ENCODE measurements at places on chromosomes 16 and 17. TPM values are rescaled to one million over a fixed set of nuclear protein-coding genes. Genes with fewer than 3 reads are reported as not detected.

Gene KRTAP4-4
- total RNA-seq = not detected

Gene PRKCB
- total RNA-seq = 1.6 TPM

Gene PIK3R5
- 2.7 TPM for total RNA-seq

Gene POLR3K
- total RNA-seq = 11.7 TPM

Gene TSNAXIP1
- total RNA-seq = 0.49 TPM

Gene MYH1
- total RNA-seq = 0.14 TPM

Gene LGALS9
- 15.2 TPM for total RNA-seq

Gene AHSP
- not detected for total RNA-seq

Gene TP53I13
- total RNA-seq = 37.2 TPM

Gene ABI3
- 4.9 TPM for total RNA-seq

Gene HBQ1
- total RNA-seq = not detected

Gene ABCC12
- not detected for total RNA-seq

Gene CDRT15L2
- not detected for total RNA-seq

Gene KRT34
- not detected for total RNA-seq

Gene SRCIN1
- total RNA-seq = 2.0 TPM

DNA sequence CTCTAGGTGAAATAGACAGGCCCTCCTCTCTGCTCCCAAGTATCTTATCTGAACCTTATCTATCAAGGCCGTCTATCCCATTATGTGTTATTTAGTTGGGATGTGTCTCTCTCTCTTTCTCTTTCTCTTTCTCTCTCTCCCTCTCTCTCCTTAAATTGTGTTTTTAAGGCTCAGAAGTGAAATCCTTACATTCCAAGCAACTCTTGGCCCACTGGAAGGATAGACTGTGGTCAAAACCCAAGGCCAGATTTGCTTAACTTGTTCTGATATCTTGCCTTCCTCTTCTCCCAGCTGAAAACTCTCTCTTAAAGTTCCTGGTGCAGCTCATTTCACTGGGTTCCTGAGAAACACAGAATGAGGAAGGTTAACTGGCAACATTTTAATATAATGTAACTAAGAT is 14.7 kb downstream of the CDRT4 start:
- no peak for DNase-seq

DNA sequence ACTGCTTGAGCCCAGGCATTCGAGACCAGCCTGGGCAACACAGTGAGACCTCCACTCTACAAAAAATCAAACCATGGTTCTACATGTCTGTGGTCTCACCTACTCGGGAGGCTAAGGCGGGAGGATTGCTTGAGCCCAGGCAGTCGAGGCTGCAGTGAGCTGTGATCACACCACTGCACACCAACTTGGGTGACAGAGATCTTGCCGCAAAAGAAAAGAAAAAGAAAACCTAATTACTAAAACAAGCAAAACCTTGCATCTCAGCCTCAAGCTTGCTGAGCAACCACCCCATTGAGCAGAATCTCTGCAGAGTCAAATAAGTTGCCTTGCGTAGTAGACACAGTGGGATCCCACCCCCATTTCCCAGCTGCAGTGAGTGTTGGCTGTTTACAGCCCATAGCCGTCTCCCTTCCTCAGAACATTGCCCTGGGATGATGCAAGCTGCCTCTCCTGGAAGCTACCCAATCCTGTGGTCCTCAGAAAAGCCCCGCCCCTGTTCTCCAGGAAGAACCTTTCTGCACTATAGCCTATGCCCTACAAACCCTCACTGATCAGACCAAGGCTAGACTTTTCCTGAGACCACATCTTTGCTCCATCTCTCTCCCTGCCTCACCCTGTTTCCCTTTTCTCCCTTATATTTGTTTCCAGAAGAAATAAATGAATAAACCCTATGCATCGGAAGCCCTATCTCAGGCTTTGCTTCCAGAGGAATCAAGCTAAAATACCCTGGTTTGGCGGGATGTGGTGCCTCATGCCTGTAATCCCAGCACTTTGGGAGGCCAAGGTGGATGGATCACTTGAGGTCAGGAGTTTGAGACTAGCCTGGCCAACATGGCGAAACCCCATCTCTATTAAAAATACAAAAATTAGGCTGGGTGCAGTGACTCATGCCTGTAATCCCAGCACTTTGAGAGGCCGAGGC is 16.7 kb upstream of the ERN2 start:
- DNase-seq = no peak

- no peak for DNase-seq
Observed at GRCh38 chr17:1820528-1821252, 9.0 kb downstream of the SMYD4 start.

DNA sequence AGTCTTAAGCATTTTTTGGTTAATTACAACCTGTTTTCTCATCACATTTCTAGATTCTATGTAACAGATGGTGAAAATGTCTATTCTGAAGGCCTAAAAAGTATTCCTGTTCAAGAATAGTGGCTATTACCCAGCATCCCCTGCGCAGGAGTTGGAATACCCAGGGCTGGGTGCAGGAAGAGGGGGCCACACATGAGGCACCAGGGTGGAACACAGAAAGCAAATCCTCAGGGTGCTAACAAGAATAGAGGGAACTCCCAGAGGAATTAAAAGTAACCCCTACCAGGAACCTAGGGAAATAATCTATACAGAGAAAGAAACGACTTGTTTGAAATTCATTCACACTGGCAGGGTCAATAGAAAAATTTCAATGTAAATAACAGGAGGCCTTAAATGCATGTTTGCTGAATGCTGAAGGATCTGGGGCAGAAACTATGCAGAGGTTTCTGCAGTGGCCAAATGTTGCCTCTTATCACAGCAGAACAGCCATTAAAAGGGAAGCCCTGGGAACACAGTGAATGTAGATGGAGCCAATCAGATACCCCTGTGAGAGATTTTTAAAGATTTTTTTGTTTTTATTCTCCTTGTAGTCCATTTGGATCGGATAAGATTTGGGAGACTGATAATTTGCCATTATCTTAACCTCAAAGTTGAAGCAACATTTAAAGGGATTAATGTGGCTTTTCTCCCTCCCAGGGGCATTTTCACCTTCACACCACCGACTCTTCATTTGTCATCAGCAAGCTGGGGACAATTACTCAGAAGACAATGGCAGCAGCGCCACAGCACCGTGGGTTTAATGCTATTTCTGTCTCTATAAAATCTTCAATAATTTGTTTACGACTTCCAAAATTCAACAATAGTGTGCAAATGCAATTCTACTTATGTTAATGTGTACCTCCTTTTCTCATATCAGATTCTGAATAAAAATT is 196.0 kb upstream of the PSMD7 start:
- no peak for DNase-seq

GRCh38 chr17:57284984-57285646 is 28.8 kb downstream of the MSI2 start:
- no peak for DNase-seq

DNA sequence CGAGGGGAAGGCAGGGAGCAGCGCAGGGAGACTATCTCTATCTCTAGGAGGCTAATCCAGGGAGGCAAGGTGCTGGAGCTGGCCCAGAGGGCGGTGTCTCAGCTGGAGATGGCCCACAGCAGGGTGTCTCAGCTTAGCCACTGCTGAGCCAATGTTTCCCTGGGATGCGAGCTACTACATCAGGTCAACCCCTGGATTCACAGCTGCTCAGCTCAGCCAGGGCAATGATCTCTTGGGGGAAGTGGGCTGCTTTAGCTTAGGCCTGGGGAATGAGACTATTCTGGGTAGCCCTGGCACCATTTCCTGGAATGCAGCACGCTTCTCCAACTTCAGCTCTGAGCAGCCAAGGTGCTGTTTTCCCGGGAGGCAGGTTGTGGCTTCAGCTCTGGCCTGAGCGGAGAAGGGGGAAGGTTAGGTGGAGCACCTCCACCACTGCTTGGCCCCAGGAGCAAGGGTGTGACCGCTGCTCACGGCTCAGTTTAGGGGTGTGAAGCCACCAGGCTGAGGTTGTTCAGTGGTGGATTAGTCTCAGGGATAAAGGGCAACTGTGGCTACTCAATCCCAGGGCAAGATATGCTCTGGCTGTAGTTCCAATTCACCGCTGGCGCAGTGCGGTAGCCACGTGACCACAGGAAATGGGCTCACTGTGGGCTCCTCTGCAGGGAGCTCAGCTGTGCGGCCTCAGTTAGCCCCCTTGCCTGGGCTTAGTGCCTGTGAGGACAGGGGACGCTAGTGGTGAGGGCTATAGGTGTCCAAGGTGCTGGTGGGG is 5.2 kb upstream of the PRSS21 start:
- DNase-seq = no peak

GRCh38 chr17:16181581-16181980 is 33.8 kb downstream of the NCOR1 start:
- no peak for DNase-seq

DNA sequence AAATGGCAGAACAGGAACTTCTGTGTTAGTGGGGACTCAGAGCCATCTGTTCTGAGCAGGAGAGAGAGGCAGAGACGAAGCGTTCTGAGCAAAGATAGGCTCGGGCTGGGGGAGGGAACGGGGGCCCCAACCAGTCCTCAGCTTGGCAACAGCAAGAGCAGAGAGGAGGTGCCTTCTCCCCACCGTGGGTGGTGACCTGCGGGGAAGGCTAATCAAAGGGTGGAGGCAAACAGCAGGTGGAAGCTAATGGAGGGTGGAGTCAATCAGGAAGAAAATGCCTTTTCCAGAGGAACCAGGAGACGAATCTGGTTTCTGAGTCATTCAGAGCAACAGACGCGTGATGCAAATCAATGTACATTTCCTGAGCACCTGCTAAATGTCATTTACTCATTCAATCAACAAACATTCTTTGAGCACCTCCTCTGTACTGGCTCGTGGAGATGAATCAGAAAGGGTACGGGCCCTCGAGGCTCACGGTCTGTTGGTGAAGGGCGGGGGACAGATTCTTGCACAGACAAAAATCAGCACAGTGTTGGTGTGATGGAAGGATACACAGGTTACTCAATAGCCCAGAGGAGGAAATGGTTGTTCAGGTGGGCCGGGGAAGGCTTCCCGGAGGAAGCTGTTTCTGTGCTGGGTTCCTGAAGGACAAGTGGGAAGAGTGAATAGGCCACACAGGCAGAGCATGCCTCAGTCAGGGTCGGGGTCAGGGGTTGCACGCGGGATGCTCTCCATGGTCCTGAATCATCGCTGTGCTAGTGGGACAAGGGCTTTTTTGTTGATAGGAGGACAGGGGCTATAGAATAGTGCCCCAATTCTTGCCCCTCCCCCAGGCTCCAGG is 5.7 kb upstream of the SPNS2 start:
- no peak for DNase-seq

DNA sequence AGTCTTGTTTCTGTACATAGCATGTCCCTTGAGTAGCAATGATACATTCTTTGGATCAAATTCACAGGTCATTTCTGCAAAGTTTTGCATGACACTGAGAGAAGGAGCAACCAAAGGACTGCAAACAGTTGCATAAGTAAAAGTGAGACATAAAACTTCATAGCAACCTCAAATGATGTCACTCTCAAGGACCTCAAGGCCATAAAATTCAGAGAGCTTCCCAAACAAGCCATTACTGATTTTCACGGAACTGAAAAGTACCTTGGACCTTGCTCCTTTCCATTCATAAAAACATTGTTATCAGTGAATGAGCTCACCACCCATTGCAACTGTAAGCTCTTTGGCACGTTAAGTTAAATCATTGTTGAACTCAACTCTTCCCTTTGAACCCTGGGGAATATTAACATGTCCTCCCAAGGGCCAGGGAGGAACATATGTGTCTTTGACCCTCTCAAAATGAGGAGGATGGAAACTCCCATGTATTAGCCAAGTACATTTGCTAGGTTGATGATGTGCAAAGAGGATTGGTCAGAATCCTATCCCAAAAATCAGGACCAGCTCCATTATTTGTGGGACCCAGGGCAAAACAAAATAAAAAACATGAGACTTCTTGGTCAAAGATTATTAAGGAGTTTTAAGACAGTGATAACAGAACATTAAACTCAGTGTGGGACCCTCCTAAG is 275.0 kb upstream of the DYNLRB2 start:
- no peak for DNase-seq

GRCh38 chr17:10772425-10773380 is 31.2 kb downstream of the TMEM238L start:
- DNase-seq = no peak

- no peak for DNase-seq
Observed at GRCh38 chr17:40617678-40618240, 29.9 kb downstream of the SMARCE1 start.

DNA sequence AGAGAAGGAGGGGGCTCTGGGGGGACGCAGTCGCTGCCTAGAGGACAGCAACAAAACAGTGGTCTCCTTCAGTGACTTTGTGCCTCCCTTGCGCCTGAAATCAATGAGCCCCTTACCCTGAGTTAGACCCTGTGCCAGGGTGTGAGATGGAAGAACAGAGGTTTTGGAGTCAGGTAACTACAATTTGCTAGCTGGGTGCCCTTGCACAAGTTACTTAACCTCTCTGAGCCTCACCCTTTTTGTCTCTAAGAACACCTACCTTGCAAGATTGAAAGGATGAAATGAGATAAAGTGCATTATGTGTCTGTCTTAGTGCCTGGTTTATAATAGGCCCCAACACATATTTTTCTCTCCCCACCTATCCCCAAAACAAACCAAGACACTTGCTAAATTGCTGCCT is 9.9 kb downstream of the RND2 start:
- DNase-seq = no peak

DNA sequence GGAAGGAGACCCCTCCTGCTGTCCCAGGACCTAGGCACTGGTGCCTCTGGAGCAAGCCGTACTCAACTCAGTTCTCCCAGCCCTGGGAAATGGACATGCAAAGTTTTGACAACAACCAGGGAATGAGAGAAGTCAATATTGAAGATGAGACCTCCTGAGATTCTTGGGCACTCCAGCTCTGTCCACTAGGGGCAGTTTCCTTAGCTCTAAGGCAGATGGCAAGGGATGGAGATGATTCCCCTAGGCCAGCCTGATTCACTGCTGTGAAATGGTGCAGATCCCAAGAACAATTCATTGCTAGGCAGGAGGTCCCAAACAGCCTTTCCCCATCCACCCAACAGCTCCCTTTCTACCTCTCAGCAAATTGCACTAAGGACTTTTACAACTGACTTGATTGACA is 20.5 kb upstream of the SDR42E2 start:
- no peak for DNase-seq

DNA sequence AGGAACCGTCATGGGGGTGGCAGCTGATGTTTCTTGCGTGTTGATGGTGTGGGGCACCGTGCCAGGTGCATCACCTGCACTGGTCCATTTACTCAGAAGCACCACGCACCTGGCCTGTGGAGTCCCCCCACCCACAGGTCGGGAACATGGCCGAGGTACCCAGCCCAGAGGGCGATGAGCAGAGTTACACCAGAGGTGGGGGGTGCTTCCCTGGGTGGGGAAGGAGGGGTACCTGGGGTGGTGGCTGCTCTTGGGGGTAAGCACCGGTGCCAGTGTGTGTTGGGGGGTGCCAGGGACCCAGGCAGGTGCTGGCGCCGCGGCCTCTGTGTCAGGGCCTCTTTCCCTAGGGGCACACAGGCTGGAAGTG is 5.0 kb upstream of the ZNF750 start:
- DNase-seq = no peak

DNA sequence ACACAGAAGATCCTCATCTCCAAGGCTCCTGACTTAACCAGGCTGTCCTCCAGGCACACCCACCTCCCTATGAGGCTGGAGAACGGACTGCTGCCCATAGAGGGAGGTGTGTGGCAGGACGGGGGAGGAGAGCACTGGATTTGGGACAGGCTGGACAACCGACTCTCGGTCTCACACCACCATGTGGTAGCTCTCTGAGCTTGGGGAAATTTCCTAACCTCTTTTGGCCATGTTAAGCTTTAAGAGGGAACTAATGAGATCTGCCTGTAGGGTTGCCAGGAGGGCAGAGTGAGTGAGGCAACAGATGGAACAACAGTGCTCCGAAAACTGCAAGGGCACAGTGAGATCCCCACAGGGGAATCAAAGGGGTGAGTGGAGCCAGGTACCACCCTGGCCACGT is 32.7 kb downstream of the RHBDL3 start:
- DNase-seq = no peak

GRCh38 chr17:68385490-68386215 is 71.6 kb downstream of the WIPI1 start:
- DNase-seq = no peak

- DNase-seq = no peak
Observed at GRCh38 chr17:48815311-48815710, 1.7 kb downstream of the TTLL6 start.

Measured in left ventricle myocardium inferior (tissue), 1 donor.